AG08396 (cell line): ENCODE measurements at places on chromosomes 16 and 17.
A peak's percentile ranks its signal among the peaks of the same experiment; 100 is the strongest.

GRCh38 chr17:10177913-10178505, 20.4 kb downstream of the GAS7 start:
- DNase-seq: no peak

DNA sequence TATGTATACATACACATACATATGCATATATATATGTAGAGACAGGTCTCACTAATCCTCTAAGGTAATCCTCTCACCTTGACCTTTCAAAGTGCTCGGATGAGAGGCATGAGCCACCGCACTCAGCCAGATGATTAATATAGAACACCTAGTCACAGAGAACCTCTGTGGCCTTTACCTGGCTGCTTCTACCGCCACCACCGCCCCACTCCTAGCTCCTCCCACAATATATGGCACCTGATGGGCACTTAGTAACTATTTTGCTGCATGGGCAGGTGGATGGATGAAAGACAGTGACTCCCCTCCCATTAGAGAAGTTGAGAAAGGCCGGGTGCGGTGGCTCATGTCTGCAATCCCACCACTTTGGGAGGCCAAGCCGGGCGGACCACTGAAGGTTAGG, 16.7 kb upstream of the ATP2C2 start:
- DNase-seq: no peak

- no peak for DNase-seq
Measured at GRCh38 chr17:48754500-48755261, 26.1 kb upstream of the HOXB13 start.

DNA sequence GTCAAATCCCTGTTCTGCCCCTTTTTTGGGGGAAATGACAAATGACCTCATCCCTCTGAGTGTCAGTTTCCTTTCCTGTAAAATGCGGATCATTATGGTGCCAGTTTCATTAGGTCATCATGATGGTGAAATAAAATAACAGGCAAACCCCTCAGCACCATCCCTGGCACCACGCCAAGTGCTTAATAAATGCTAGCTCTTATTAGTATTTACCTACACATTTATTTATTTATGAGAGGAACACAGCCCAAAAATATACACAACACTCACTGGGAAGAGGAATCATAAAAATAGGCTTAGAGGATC, 28.6 kb upstream of the GPRC5B start:
- DNase-seq: no peak

DNA sequence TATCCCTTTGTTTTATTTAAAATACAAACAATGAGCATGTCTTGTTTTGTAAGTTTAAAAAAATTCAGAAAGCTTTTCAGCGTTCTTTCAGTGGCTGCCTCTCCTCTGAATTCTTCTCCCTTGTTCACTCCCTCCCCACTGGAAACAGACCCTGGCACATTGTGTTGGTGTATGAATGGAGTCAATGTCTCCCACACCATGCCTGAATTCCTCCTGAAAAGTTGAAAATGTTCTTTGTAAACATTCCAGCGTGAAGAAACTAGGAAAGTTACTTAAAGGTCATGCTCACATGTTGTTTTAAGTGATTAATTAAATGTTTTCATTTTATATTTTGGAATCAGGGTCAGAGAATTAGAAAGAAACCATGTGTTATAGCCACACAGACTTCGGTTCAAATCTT, 136.9 kb upstream of the DYNLRB2 start:
- no peak for DNase-seq

DNA sequence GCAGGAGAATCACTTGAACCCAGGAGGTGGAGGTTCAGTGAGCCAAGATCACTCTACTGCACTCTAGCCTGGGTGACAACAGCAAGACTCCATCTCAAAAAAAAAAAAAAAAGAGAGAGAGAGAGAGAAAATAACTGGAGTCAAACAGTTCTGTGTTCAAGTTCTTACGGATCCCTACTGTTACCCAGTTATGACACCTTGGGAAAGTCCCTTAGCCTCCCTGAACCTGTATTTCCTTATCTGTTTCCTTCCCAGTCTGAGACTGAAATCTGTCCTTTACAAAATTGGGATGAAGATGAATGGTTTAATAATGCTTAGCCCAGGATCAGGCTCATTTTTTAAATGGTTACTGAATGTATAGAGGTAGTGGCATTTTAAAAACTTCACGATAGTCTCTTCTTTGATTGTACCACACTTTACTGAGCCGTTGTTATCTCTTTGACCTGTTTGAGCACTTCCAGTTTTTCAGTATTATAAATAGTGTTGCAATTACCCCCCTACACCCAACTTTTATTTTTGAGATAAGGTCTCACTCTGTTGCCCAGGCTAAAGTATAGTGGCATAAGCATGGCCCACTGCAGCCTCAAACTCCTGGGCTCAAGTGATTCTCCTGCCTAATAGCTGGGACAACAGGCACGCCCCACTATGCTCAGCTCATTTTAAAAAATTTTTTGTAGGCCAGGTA, 17.1 kb downstream of the ZNF768 start:
- DNase-seq: no peak

GRCh38 chr17:33335491-33336173, 42.5 kb upstream of the ASIC2 start:
- DNase-seq: no peak

GRCh38 chr17:82835766-82836512, 3.9 kb downstream of the ZNF750 start:
- DNase-seq: no peak

GRCh38 chr17:8887834-8888703, 20.6 kb upstream of the PIK3R6 start:
- peak; percentile 48 for DNase-seq

- no peak for DNase-seq
Measured at GRCh38 chr17:49260817-49261291, 30.3 kb upstream of the PHOSPHO1 start.

DNA sequence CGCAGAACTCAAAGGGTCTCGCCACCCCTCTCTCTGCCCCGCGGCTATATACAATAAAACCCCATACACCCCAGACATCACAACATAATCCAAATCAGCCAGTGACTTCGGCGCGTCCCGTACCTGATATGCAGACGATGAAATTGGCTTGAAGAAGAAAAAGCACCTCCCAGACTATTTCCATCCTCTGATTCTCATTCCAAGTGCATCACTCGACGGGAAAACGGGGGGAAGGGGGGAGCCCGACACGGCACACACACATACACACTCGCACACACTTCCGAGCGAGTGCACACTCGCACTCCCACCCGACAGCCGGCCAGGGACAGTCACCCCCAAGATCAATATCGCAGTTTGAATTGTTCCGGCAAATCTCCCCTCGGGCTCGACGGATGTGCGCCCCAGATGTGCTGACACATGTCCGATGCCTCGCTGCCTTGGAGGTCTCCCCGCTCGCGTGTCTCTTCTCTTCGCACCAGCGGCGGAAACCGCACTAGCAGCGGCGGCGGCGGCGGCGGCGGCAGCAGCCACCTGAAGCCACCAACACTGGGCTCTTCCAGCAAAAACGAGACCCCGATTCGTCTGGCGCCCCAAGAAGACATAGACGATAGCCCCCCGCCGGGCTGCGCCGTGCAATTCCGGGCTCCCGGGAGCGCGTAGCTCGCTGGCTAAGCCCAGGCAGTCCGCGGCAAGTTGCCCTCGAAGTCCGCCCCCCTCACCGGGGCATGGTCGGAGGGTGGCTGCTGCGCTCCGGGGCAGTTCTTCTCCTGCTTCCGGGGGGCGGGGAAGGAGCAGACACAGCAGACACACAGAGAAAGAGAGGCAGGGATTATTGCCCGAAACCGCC, 688 bp downstream of the CA10 start:
- no peak for DNase-seq

- DNase-seq: peak; percentile 55
Measured at GRCh38 chr16:79598348-79599181, 2.0 kb downstream of the MAF start.

- DNase-seq: no peak
Measured at GRCh38 chr17:17379197-17379991, 76.2 kb downstream of the NT5M start.

GRCh38 chr16:74296104-74296431, 546 bp upstream of the PSMD7 start:
- no peak for DNase-seq

- no peak for DNase-seq
Measured at GRCh38 chr17:51189162-51189561, 23.0 kb downstream of the NME2 start.

DNA sequence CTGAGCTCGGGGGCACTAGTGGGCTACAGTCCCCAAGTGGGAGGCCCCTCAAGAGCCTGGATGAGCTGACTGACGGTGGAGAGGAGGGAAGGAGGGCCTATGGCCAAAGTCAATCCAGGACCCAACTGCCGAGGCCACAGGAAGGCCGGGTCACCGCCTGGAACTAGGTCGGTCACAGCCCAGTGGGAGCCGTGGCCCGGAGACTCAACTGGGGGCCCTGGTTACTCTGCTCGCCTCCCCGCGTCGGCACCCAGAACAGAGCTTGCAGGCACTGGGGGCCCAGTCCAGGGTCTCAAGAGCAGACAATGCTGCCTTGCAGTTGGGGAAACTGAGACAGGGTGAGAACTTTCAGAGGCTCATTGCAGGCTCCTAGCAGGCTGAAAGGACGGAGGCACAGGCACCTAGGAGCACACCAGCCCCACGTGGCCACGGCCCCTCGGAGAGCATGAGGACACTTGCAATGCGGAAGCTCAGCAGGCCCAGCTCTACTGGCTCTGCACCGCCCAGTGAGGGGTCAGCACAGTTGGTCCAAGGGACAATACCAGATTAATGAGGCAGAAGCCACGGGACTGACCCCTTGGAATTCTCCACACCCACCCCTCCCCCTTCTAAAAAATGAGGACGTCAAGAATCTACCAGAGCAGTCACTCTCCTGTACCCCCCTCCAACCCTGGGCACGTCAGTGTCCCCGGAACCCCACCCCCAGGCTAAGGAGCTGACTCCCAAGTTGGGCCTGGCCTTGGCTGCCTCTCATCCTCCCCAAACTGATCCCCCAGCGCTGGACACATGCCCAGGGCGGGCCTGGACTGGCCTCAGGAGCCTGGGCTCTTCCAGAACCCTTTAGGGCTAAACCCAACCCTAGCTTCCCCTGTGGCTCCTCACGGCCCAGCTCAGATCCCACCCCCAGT, 2.2 kb downstream of the HS3ST6 start:
- DNase-seq: no peak

GRCh38 chr16:53071748-53072301, 17.0 kb downstream of the CHD9 start:
- no peak for DNase-seq

- DNase-seq: no peak
Measured at GRCh38 chr16:12127244-12127643, 150.7 kb downstream of the SNX29 start.

GRCh38 chr17:5582209-5583185, 1.8 kb downstream of the NLRP1 start:
- no peak for DNase-seq
